GM20000 (cell line): ENCODE measurements at places on chromosomes 3 and 15.

DNA sequence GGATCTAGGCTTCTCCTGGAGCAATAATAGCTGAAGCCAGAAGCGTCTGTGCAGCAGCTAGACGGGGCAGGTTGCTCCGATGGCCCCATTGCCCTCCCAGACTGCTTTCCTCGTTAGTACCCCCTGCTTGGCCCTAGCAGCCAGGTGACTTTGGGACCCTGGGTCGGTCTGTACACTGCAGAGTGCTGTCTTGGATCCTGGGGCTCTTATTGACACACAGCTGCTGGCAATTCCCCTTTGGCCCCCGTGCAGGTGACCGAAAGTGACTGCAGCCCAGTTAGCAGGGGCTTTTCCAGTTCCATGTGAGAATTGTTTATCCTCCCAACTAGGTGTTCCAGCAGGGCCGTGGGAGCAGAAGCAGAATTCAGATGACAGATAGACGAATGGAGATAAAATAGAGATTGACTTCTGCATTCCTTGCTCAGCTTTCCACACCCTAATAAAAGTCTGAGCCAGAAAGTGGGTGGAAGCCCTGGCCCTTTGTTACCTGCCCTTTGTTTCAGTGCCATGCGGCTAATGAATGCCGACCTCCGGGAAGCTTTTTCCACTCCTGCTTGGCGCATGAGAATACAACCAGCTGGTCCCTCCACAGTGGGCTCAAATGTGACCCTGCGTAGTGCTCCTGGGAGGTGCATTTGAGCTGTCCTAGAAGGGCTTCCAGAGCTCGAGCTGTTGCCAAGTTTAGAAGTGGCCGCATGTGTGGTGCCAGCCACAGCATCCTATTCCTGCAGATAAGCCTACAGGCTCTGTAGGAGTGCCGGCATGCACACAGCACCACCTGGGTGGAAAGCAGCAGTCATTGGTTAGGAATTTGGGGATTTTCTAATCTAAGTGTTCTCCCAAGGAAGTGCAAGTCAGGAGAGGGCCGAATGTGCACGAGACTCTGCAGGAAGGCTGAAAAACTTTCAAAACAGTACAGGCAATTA, 94.4 kb downstream of the SLCO3A1 start:
- DNase-seq, result no peak

GRCh38 chr3:194030372-194030771, 105.6 kb upstream of the HES1 start:
- DNase-seq, result no peak

DNA sequence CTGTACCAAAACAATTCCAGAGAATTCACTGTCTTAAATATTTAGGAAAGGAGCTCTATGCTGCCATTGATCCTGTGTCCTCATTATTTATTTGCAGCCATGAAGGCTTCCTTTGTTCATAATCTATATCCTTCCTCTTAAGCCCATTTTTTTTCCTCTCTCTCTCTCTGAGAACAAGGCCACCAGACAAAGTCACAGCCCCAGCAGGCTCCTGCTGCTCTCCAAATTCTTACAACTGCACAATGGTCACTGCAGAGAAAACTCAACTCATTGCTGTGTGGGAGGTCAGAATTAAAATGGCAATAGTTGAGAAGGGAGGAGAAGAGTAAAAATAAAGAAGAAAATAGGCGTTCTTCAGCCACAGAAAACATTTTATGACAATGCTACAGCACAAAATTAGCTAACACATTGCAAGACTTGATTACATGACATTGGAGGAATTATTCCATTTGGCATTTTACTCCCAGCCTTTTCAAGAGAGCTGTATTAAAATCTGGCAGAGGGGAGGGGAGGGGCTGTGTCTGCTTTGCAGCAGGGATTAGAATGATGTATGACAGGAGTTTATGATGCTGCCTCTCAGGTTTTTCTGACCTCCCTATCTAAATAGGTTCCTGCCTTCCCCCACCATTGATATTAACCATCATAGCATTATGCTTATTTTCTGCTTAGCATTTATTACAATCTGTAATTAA, 399.7 kb upstream of the THBS1 start:
- no peak for DNase-seq

DNA sequence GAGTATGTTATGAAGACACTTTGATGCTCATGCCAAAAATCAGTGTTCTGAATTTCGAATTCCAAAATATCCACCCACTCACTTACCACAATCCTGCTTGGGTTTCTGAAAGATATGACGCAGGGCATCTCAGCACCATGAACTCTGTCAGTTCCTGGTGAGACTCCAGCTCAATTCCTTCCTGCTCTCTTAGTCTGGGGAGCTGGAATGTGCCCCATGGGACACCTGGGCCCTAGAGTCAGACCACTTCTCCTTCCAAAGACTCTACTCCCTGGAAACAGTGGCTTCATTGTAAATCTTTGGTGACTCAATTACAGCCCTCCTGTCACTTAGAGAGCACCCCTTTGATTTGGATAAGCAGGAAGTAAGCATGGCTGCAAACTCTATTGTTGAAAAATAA, 50.5 kb downstream of the CD86 start:
- DNase-seq, result no peak

DNA sequence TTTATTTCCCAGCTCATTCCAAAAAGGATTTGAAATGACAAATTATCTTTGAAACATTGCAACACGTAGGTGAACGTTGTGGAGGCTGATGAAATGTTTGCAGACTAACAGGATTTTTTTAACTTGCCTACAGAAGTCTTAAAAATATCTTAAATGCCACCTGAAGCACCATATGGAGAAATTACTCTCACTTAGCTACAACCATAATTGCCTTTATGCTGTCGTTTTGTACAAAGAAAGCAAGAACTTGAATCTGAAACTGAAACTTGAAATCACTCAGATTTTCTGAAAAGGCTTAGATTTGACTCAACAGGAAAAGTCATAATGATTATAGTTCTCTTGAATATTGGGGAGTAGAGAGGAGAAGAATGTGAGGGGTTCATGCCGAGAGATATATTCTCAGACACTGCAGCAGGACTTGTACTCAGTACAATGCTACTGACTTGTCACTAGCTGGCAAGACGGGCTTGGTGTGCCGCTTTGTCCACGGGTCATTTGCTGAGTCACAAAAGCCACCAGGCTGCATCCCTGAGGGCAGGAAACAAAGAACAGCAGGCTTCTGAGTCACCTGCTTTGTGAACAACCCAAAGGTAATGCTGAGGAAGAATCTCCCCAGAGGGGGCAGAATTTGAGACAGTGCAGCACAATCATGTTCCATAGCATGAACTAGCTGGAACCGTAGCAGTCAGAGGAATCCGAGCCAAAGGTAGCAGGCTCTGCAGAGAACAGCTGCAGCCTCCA, 7.1 kb upstream of the FMN1 start:
- peak; percentile 50 for DNase-seq

- no peak for DNase-seq
These were observed 229.6 kb downstream of the BBX start for GRCh38 chr3:107752202-107752990.

- DNase-seq, result peak; percentile 17
These were observed 41.8 kb downstream of the FILIP1L start for GRCh38 chr3:100072326-100073048.

DNA sequence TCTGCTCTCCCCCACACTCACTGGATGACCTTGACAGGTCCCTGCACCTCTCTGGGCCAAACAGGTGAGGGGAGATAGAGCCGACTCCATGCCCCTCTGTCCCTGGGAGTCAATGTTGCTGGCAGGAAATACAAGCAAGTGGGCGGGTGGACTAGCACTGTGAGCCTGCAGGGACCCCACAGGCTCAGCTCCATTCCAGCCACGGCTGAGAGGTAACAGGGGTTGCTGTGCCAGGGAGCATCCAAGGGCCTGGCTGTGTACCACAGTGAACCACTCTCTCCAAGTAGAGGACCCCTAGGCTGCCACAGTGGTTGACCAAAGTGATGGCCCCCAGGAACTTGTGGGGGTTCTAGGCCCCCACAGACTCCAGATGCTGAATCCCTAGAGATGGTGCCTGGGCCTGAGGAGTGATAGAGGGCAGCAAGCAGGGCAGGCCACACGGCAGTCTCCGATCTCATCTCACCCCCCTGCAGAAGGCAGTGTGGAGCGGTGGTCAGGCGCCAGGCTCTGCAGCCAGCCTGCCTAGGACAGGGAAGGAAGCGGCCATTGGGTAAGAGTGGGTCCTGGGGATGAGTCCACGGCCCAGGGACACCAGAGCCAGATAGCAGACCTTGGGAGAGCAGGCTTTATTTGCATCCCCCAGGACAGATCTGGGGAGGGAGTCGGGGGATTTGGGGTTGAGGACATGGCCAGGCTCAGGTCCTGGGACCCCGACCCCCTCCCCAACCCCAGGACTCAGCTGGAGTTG, 3.2 kb downstream of the TNNC1 start:
- DNase-seq, result no peak

DNA sequence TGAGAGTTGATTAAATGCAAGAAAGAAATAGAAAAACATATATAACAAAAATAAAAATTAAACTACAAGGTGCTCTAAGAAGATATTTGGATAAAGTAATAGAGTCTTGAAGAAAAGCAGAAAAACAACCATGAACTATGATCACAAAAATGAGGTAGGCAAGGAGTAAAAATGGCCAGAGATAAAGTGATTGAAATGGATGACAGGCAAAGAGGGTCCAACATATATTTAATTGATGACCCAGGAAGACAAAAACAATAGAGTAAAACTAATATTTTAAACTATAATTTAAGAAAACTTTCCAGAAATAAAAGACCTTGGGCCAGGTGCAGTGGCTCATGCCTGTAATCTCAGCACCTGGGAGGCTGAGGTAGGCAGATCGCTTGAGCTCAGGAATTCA, 22.1 kb upstream of the WDR49 start:
- DNase-seq, result no peak

GRCh38 chr3:43696441-43696840, 5.7 kb downstream of the ABHD5 start:
- DNase-seq, result no peak

DNA sequence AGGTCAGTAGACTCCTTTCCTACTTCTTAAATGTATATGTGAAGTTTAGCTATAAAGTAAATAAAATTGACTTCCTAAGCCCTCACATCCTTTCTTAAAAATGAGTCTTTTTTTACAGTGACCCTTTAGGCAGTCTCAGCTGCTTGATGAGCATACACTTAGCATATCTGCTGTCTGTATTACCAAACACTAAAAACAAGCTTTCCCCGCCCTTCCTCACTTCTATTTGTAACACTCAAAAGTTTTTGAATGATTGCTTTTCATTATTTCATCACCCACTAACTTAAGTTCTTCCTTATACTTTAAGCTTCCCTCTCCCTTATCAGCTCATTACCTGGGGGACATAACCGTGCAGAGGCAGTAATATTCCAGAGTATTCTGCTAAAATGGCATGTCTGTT, 89.4 kb downstream of the PLOD2 start:
- no peak for DNase-seq

- DNase-seq, result no peak
These were observed 46.2 kb downstream of the ZNF385D start for GRCh38 chr3:21704796-21705195.

GRCh38 chr15:65066001-65066634, 1.7 kb downstream of the RASL12 start:
- DNase-seq, result no peak

DNA sequence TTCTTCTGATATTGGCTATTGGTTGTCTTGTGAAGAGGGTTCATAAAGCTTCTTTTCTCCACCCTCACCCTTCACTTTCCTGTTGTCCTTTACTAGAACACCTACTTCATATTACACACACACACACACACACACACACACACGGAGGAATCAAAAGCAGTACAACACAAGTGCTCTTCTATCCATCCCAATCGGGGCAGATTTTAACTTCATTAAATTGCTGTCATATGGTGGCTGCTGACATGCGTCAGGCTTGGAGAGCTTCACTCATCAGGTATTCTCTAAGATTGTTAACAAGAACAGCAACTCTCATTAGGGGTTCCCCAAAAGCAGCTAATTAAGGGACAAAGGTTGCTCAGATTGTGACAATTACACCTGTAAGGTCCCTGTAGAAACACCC, 239.1 kb upstream of the MEIS2 start:
- DNase-seq, result no peak

DNA sequence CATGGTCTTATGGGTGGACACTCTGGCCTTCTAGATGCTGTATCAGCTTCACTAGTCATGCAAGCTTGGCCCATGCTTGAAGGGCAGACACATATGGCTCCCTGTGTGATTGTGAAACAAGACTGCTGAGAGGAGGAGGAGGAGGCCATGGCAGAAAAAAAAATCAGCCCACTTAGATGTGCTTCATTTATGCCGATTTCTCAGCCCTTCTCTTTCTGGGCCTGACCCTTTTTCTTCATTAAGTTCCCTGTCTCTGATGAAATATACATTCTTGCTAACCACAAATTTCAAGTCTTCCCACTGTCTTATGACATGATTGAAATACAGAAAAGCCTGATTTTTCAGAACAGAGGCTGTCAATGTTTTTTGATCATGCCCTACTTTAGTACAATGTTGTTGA, 213.0 kb upstream of the FEZF2 start:
- DNase-seq, result no peak

DNA sequence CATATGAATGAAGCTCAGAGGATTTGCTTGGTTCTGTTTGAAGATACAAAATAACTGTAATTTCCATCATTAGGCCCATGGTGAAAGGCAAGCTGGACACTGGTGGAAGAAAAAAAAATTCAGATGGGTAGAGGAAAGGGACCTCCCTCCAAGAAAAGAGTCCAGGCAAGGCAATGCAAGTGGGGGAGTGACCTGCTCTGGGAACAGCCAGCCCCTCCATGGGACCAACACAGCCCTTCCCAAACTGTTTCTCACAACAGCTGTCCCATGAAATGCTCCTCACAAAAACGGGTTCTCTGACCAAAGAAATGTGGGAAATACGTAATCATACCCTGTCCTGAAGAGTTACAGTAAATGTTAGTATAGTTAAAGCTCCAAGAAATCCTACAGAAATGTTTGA, 4.4 kb upstream of the AP3S2 start:
- DNase-seq, result no peak

- DNase-seq, result peak; percentile 8
These were observed 47.8 kb downstream of the SPRED1 start for GRCh38 chr15:38300395-38300794.

GRCh38 chr3:154161806-154162205, 40.6 kb downstream of the ARHGEF26 start:
- no peak for DNase-seq

- DNase-seq, result no peak
These were observed 78.0 kb downstream of the CHCHD6 start for GRCh38 chr3:126781889-126782491.

DNA sequence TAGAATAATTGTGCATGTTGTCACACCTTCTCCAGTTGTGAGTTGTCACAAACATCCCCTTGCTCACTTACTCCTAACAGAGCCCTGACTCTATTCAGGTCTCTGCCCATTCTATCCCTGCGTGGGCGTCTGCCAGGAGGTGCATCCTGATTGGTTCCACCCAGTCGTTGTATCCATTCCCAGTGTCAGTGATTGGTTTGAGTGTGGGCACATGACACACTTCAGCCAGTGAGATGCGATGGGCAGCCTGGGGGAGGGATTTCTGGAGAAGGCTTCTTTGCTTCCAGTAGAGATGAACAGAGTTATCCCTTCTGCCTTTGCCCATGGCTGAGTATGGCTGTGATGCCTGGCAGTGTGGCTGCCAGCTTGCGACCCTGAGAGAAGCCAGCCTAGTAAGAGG, 18.7 kb downstream of the PXYLP1 start:
- no peak for DNase-seq
